Suppressor macrophage treated with lipopolysaccharide for 4 hours (primary cell): ENCODE measurements at places on chromosomes 12 and 14.

DNA sequence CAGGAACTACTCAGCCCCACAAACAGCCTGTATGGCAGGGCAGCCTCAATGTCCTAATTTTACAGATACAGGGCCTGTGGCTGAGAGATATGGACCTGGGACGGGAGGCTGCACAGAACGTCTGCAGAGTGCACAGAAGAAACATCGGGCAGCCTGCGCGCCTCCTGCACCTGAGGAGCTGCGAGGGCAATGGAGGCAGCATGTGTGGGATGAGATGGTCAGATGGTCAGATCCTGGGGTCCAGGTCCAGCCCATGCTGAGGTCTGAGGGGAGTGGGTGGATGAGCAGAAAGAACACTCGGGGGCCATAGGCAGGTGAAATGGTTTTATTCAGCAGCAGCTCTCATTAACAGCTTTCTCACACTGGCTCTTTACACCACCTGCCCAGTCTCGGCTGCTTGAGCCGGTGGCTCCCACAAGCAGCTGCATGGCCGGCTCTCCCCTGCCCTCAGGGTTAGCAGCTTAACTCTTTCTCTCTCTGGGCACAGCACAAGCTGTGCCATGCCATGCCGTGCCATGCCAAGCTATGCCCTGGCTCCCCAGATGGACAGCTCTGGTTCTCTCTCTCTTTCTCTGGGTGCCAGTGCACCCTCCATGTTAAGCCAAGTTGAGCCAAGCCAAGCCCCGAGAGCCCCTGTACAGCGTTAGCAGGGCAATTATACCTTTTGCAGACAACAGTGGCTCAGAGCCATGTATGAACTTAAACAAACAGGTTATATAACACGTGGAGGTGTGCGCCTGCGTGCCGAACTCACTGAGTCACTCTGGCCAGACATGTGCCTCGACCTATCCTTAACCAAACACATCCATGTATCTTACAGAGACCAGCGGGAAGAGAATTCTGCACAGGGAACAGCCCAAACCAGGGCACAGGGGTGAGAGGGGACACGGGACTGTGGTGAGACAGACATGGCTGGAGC, 47.6 kb downstream of the RIMBP2 start:
- no peak for DNase-seq

DNA sequence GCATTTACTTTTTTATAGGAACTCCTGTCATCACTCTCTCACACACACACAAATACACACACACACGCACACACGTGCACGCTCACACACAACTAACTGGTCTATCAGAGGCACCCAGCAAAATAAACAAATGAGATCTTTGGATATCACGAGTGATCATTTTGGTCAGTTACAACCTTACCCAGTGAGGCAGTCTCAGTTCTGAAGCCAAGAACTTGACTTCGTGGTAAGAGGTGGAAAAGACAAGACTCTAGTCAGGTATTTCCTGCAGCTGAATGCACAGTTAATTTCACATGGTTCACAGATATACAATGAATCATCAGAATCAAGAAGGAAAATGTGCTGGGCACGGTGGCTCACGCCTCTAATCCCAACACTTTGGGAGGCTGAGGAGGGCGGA, 39.4 kb downstream of the ATF7 start:
- no peak for DNase-seq

DNA sequence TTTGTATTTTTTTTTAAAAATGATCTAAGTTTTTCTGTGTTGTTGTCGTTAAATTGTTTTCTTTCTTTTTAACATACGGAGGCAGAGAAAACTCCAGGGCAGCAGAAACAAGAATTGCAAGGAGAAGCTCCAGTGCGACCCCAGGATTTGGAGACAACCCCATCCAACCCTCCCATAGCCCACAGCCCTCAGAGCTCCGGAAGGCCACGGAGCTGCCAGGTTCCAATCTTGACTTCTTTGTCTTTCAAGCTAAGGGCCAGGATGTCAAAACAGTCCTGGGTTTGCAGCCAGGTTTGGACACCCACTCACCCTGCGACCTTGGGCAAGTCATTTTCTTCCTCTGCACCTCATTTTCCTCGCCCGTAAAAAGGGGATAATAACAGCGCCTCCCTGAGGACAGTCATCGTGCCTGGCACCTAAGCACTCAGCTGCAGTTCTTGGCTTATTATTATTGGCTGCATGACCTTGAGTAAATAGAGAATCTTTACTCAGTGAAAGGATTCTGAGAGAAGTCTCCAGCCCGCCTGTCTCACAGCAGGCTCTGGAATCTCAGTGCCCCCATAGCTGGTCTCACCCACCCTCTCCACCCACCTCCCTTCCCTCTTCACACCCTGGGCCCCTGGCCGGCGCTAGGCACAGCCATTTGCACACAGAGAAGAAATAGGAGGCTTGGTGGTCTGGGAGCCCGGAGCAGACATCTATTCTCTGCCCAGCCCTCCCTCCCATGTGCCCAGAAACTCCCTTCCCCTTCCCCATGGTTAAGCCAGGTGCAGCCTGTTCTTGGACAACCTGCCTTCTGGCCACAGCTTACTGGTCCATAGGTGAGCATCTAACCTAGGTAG, 79.4 kb upstream of the BCL11B start:
- DNase-seq: no peak

DNA sequence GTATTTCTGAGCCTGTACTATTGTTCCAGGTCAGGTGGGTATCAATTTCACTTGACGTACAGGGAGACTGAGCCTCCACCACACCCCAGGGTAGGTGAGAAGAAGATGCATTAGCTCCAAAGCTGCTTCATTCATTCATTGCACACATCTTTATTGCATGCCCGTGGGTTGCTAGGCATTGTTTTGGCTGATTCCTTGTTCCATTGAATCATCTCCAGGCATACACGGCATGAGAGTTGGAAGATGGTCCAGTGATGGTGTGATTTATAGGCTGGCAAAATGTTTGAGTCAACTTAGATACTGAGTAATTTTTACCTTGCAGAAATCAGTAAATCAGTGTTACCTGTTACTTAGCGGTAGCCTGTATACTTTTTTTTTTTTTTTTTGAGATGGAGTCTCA, 21.2 kb downstream of the KLC1 start:
- DNase-seq: no peak

DNA sequence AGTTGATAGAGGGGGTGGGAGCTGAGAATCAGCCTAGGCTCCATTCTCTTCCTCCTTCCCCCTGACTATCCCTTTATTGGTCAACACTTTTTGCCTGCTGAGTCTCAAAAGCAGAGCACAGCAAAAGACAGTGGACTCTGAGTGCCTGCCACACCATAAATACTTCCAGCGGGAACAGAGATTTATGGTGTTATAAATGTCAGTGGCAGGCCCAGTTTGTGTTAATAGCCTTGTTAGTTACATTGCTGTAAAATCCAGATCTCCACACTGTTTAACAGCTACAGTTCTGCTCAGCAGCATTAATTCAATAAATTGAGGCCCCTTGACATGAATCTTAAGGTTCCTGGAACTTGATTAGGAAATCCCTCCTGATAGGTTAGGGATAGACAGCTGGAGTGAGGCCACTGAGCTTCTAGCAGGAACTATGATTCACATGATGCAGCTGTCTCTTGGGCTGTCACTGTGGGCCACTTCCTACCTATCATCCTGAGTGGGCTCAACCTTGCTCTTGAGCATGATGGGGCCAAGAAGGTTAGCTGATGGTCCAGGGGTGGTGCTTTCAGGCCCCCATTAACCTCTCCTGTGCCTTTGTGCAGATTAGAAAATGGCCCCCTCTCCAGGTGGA, 295.2 kb upstream of the SRRM4 start:
- DNase-seq: no peak

- peak; percentile 69 for DNase-seq
These were observed 8.7 kb downstream of the PHB2 start for GRCh38 chr12:6961695-6962284.

DNA sequence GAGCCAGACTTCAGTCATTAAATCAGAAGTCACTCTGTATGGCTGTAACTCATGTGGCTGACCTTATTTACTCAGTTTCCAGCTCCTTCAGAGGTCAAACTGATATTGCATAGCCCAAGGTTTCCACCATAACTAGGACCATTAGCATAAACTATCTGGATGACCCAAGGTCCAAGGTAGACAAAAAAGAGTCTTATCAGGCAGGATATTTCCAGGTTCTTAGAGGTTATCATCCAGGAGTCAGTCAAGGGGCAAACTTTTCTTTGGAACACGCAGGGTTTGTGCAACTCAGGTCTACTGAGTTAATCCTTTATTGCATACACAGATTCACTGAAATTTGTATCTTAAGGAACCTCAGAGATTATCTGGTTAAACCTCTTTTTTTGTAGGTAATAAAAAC, 66.5 kb downstream of the AVPR1A start:
- no peak for DNase-seq

- DNase-seq: peak; percentile 17
These were observed 1224.9 kb upstream of the TMEM132C start for GRCh38 chr12:127041985-127042625.

DNA sequence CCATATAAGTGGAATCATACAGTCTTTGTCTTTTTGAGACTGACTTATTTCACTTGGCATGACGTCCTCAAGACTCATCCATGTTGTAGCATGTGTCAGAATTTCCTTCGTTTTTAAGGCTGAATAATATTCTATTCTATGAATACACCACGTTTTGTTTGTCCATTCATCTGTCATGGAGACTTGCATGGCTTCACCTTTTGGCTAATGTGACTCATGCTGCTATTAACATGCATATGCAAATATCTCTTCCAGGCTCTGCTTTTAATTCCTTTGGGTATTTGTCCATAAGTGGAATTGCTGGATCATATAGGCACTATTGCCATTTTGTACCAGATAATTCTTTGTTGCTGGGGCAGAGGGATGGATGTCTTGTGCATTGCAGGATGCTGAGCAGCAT, 19.6 kb upstream of the WSCD2 start:
- DNase-seq: no peak
